ENCODE measurements at places on chromosomes 5 and 9. TPM values are rescaled to one million over a fixed set of nuclear protein-coding genes. Genes with fewer than 3 reads are reported as not detected.

Gene ZCCHC7
- total RNA-seq, result 31.3 TPM

Gene NEURL1B
- total RNA-seq, result 21.6 TPM

Gene FOXD4
- 0.82 TPM for total RNA-seq

Gene KYAT1
- 13.0 TPM for total RNA-seq

Gene SLC34A3
- not detected for total RNA-seq

Gene ITGA1
- 51.3 TPM for total RNA-seq

Gene PRRX2
- total RNA-seq, result 7.9 TPM

Gene FOXI1
- not detected for total RNA-seq

Gene SLC6A7
- 0.11 TPM for total RNA-seq

Gene RICTOR
- total RNA-seq, result 132 TPM

Gene SPATA31A3
- not detected for total RNA-seq

Gene SPATA31D4
- total RNA-seq, result not detected

Gene PPP1R2B
- not detected for total RNA-seq

Gene SPAG8
- 2.9 TPM for total RNA-seq

Gene CDH18
- total RNA-seq, result 19.5 TPM

Gene SLC27A4
- total RNA-seq, result 15.4 TPM

Gene GLRA1
- 1.4 TPM for total RNA-seq

Gene OR13C8
- not detected for total RNA-seq

Gene TRIM41
- 20.4 TPM for total RNA-seq

Gene SLIT3
- total RNA-seq, result 32.4 TPM

Gene HTR4
- total RNA-seq, result 0.27 TPM

Gene SLC28A3
- 0.33 TPM for total RNA-seq

Gene SEMA4D
- total RNA-seq, result 35.8 TPM

Gene KCTD16
- total RNA-seq, result 8.7 TPM

Gene PCDHB5
- 8.4 TPM for total RNA-seq

Gene CD72
- 2.5 TPM for total RNA-seq

Gene FAM221B
- total RNA-seq, result not detected

Gene BARHL1
- total RNA-seq, result not detected

Gene ZDHHC11B
- 2.6 TPM for total RNA-seq

Gene SOX30
- 0.16 TPM for total RNA-seq

Gene KCNV2
- 134 TPM for total RNA-seq

Gene LRRC70
- total RNA-seq, result 13.7 TPM

Gene NME5
- 5.6 TPM for total RNA-seq

Gene PTGES2
- 42.3 TPM for total RNA-seq

Gene MACROH2A1
- total RNA-seq, result 274 TPM

Gene BSPRY
- 7.5 TPM for total RNA-seq

Gene RAD17
- 36.0 TPM for total RNA-seq

Gene SPATA31E1
- not detected for total RNA-seq

Gene HEMGN
- total RNA-seq, result 6.4 TPM

Gene CNTFR
- total RNA-seq, result 23.9 TPM

Gene CCL27
- not detected for total RNA-seq

Gene DMRT3
- total RNA-seq, result 0.22 TPM
